NCI-H1105 treated with DMSO at 0.1 percent for 48 hours (cell line): ENCODE measurements at places on chromosomes 1 and 21.

- DNase-seq = peak; percentile 14
Observed at GRCh38 chr1:173255214-173255813, 48.2 kb upstream of the TNFSF4 start.

- peak; percentile 98 for DNase-seq
Observed at GRCh38 chr21:34593423-34593822, 21.5 kb downstream of the RCAN1 start.

- no peak for DNase-seq
Observed at GRCh38 chr1:162882248-162882674, 21.3 kb upstream of the CCDC190 start.

DNA sequence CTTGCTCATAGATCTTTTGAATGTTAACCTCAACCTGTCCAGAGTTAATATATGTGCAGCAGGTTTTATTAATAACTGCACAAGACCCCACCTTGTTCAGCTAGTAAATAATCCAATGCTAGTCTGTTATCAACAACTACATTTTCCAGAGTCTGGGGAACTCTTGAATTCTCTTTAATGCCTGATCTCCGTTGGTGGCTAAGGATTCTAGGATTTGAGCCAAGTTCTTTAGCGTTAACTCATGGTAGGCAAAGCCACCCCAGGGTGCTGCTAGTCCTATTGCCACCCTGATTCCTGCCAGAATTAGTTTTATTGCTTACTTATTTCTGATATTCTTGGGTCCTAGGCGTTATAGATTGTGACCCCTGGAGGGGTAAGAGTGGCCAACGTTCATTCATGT lies 12.8 kb downstream of the BACE2 start:
- no peak for DNase-seq

DNA sequence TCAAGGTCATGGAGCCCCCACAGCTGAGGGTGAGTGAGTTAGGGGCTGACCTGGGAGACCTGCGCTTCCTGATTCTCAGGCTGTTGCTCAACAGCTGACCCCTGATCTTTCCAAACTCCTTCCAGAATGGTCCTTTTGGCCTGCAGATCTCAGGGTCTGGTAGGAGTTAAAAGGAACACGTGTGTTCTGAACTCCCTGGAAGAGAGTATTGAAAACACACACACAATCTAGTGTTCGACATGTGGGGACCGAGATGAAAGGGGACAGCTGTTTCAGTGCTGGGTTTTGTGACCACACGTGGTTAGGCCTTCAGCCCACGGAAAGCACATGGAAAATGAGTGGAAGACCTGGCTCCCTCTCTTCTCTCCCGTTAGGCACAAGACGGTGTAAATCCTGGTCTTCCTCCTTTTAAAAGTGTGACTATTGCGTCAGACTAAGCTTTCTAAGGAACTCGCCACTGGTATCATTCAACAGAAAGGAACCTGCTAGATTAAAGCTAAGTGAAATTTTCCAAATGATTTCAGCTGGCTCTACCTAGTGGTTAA lies 49.6 kb downstream of the RUNX1 start:
- DNase-seq = no peak

GRCh38 chr1:186884251-186884650 lies 55.5 kb downstream of the PLA2G4A start:
- DNase-seq = no peak

GRCh38 chr1:41953291-41953690 lies 34.6 kb upstream of the HIVEP3 start:
- no peak for DNase-seq

DNA sequence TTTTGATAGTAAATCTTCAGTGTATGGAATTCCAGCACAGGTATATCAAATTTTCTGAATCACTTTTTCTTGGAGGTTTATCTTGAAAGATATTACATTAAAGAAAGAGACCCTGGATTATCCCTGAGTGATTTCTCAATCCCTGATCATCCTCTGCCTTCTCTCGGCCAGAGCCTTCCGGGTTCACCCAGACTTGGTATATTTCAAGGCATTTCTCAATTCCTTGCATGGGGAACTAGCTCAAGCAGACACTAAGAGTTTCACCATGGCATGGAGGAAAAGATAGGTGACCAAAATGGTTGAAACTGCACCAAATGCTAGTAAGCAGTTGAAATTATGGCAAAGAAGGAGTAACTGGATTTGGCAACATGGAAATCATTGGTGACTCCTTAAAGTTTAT lies 5.7 kb downstream of the VAMP4 start:
- no peak for DNase-seq

- DNase-seq = no peak
Observed at GRCh38 chr1:220366269-220366668, 94.0 kb upstream of the RAB3GAP2 start.

GRCh38 chr1:43387976-43388599 lies 1.5 kb downstream of the MED8 start:
- no peak for DNase-seq

DNA sequence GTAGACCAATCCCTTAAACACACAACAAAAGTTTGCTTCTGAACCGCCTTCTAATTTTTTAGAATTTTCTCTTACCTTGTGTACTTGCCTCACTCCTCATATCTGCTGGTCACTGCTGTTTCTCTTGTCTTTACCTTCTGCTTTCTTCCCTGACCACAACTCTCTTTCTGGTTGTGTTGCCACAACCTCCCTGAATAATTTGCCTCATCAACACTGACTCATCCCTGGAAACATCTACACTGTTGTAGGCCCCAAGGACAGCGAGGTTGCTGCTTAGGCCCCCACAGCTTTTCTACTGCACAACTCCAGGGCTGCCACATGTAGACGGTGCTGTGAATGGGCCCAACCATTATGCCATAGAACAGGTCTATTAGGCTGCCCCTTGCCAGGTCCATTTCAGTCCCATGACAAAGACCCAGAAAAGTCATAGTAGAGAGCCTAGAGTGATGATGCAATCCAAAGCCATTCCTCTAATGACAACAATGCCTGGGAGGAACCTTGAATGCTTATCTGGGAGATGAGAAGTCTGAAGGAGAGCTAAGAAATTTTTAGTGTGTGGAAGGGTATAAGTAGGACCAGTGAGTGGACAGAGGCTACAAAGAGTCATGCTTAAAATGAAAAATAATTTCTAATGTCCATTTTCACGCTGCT lies 36.6 kb upstream of the LCE5A start:
- DNase-seq = no peak

GRCh38 chr1:205677167-205677566 lies 3.1 kb downstream of the SLC45A3 start:
- no peak for DNase-seq

- DNase-seq = no peak
Observed at GRCh38 chr21:42664614-42665013, 11.2 kb downstream of the PDE9A start.

- no peak for DNase-seq
Observed at GRCh38 chr1:89826594-89826993, 5.8 kb downstream of the LRRC8D start.

- DNase-seq = no peak
Observed at GRCh38 chr1:3459051-3459908, 4.8 kb downstream of the ARHGEF16 start.

DNA sequence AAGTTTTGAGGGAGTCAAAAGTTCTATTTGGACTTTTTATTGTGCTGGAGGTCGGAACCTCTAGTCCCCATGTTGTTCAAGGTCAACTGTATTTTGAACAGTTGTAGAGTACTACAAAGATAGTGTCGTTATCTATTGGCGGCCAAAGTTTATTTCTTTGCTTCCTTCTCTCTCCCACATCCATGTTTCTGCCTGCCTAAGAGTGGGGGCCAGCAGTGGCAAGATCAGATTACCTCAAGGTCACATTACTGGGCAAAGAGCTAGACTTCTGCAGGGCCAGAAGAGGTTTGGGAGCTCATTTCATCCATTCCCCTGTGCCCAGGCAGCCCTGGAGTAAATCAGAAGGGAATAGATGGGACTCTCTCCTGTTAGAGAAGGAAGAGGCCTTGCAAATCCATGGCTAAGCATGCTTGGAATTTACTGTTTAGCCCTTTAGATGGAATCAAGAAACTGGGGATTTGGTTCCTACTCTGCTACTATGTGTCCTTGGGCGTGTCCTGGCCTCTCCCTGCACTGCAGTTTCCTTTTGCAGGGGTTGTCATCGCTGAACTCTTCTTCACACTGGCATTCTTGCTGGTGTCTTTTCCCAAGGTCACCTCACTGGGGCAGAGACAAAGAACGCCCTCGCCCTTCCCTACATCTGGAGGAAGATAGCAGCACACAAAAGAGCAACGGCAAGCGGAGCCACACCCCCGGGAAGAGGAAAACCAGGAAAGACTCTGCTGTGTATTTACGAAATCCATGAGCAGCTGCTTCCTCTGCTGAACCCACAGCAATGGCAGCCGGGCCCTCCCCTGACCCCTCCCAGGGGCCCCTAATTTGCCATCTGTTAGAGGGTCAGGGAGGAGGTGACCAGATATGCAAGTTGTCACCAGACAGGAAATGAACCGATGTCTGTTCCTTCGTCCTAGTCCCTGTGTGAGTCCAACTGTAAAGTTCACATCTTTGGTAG lies 73.3 kb downstream of the PLPP3 start:
- no peak for DNase-seq

DNA sequence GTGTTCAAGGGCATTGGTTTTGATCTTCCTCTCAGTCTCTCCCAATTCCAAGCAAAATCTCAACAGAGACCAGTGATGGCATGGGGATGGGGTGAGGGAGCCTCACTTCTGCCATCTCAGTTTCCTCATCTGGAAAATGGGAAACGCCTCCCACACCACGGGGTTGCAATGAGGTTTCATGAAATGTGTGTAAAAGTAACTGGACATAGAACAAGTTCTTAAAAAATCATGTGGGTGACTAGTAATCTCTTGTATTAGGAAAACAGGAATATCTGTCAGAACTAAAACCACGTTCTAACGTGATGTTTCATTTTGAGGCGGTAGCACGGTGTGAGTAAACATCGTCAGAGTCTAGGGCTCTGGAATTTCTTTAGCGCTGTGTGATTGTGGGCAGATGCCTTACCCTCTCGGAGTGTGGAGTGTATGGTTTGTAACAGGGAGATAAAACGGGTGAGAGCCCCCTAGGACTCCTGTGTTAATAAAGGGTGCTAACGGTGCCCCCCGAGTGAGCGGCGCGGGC lies 55.5 kb upstream of the DNAJC6 start:
- DNase-seq = no peak

GRCh38 chr1:197916500-197916983 lies 630 bp upstream of the LHX9 start:
- DNase-seq = peak; percentile 39

GRCh38 chr1:63448731-63449246 lies 74.2 kb downstream of the ITGB3BP start:
- no peak for DNase-seq

- no peak for DNase-seq
Observed at GRCh38 chr1:113872219-113872935, 865 bp upstream of the PTPN22 start.

- DNase-seq = no peak
Observed at GRCh38 chr1:4931486-4931885, 277.1 kb downstream of the AJAP1 start.

DNA sequence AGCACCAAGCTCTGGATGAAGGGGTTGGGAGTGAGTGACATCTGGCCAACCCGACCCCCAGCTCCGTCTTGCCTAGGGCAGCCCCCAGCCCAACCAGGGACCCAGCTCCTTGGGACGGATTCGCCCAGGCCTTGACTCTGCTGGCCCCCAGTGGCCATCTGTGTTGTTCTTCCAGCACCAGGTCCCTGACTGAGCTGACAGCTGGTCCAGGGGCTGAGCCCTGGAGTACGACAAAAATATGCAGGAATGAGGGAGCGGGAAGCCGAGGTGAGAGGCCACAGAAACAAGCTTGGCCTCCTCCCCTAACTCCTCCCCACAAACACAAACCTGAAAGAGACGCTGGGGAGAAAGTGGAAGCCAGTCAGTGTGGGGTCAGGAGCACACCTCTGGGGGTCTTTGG lies 55.0 kb upstream of the PAX7 start:
- DNase-seq = peak; percentile 7

DNA sequence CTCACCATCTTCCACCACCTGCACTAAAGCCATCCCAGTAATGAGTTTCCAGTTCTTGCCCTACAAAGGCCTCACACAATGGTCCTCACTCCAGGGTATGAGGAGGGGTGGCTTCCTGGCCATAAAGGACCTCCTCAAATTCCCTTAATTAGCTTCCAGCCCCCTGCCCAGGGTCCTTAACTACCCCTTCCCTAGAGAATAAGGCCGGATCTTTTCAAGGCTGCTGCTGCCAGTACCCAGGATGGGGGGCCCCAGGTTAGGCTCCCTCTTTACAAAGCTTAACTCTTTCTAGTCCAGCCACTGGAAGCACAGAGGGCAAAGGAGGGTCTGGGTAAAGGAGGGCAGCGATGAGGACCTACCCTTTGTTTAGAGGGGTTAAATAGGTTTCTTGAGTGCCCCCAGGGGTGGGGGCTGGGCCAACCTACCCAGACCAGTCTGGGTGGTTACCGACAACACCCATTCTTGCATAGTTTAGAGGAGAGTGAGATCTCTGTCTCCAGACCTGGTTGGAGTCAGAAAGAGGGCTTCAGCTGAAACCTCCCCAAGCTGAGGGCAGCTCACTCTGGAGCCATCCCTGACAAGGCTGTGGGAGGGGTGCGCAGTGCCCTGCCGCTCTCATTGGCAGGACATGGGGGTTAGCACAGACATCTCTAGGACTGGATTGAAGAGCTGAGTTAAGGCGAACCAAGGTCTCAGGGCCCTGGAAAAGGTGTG lies 7.1 kb downstream of the BLACAT1 start:
- DNase-seq = no peak

DNA sequence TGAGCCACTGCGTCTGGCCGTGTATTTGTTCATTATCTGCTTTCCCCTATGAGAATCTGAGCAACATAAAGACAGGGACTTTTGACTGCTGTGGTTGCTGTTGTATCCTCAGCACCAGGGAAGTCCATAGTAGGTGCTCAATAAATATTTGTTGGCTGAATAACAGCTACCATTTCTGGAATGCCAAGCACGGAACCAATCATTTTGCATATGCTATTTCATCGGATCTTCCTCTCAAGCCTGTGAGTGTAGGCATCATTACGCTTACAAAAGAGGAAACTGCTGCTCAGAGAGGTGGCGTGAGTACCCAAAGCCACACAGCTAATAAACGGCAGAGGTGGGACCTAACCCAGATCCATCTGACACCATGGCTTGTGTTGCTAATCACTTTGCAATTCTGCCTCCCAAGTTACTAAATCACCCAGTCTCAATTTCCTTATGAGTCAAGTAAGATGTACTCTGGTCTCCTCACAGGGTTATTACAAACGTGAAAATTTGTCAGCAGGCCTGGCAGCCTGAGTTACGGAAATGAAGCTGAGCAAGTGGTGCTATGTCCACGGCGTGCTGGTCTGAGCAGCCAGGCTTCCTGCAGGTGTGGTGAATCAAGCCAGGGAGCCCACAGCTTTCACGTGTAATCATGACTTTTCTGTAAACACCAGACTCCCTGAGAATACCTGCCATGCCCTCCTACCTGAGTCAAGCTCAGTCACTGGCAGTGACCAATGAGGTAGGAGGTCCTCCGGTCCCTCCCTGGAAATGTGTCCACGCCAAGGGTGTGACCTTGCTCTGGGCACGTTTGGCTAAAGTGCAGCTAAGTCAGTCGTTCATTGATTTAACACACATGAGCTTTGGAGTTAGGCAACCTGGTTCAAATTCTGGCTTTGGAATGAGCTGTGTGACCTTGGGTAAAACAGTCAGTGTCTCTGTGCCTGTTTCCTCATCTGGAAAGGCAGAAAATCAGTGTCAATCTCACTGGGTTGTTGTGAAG lies 4.8 kb upstream of the RHCE start:
- DNase-seq = no peak
